ENCODE measurements at places on chromosomes 7 and 10. TPM values are rescaled to one million over a fixed set of nuclear protein-coding genes. Genes with fewer than 3 reads are reported as not detected.

GRCh38 chr10:4383651-4384098 is 442.3 kb upstream of the AKR1E2 start:
- H3K27me3 ChIP-seq = peaks cover 17% of the 10 kb centered on the region
- H3K36me3 ChIP-seq = no peaks in the 10 kb centered on the region
- no peaks in the 10 kb centered on the region for H3K4me1 ChIP-seq
- DNase-seq = no peak
- no peak overlapping the region for H3K4me3 ChIP-seq

- no peak overlapping the region for H3K4me3 ChIP-seq
- H3K27me3 ChIP-seq = no peaks in the 10 kb centered on the region
- H3K36me3 ChIP-seq = peaks cover 13% of the 10 kb centered on the region
- no peak overlapping the region for H3K27ac ChIP-seq
- peaks cover 12% of the 10 kb centered on the region for H3K4me1 ChIP-seq
Measured at GRCh38 chr10:24872049-24872789, 80.2 kb downstream of the PRTFDC1 start.

DNA sequence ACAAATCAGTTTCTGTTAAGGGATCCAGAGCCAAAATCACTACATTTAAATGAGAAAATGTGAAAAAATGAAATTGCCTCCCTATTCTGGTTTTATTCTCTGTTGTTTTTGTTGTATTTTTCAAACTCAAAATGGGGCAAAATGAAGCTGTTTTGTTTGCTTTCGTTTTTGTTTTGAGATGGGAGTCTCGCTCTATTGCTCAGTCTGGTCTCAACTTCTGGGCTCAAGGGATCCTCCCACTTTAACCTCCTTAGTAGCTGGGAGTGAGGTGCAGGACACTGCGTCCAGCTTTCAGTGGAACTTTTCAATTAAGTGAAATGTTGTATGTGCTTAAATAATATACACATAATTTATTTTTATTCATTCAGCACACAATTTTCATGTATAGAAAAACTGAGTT is 205.0 kb downstream of the SORCS1 start:
- H3K4me3 ChIP-seq = no peak overlapping the region
- no peaks in the 10 kb centered on the region for H3K36me3 ChIP-seq
- H3K27ac ChIP-seq = no peak overlapping the region
- no peaks in the 10 kb centered on the region for H3K4me1 ChIP-seq

DNA sequence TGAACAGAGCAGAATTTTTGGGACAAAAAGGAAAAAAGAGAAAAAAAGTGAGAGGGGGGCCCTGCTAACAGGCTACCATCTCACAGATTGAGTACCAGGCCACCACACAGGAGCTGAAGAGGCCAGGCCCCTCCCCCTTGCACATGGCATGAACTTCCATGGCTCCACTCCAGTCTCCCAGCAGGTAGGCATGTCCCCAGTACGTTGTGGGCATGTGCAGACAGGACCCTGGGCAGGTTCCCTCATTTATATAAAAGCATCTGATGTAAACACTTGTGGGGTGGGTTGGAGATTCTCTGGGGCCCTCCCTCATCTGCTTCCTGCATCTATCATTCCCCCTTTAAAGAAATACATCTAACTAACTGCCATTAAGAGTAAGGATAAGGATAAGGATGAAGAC is 45.0 kb upstream of the AKR1C1 start:
- no peaks in the 10 kb centered on the region for H3K27me3 ChIP-seq
- no peak for DNase-seq
- no peaks in the 10 kb centered on the region for H3K36me3 ChIP-seq
- no peak overlapping the region for H3K4me3 ChIP-seq

- H3K27ac ChIP-seq = no peak overlapping the region
- no peak for DNase-seq
- peaks cover 4% of the 10 kb centered on the region for H3K4me1 ChIP-seq
- no peak overlapping the region for H3K4me3 ChIP-seq
- H3K27me3 ChIP-seq = no peaks in the 10 kb centered on the region
- H3K36me3 ChIP-seq = peaks cover 5% of the 10 kb centered on the region
Measured at GRCh38 chr7:133051066-133051465, 30.8 kb downstream of the CHCHD3 start.

GRCh38 chr10:72340510-72341261 is 14.0 kb downstream of the DNAJB12 start:
- peak overlapping the region; percentile 60 for H3K27ac ChIP-seq
- H3K36me3 ChIP-seq = peaks cover 48% of the 10 kb centered on the region
- H3K27me3 ChIP-seq = no peaks in the 10 kb centered on the region
- peak; percentile 84 for DNase-seq
- H3K4me3 ChIP-seq = no peak overlapping the region

DNA sequence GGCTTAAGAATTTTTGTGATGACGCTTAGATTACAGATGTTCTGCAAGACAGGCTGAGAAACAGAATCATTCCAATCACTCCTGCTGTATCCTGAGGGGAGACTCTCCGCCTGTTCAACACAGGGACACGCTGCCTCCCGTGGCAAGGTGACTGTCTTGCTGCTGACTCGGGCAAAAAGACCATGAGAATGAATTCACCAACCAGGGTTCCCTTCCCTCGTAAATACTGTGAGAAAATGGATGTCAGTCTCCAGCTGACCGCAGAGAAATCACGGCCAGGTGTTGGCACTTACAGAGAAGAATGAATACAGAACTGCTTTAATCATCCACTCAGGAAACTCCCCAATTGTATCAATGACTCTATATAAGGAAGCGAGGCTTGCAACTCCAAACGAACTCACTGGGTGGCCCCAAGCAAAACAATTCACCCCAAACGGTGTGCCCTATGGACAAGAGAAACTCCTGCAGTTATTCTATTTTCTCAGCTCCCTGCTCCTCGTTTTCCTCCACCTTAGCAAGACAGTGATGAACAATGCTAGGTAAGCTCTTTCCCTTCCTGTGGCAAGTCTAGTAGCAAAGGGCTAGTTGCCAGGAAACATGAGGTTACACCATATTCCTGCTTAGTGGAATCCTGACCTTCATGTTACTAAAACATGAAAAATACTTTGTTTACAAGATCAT is 22.8 kb downstream of the GNA12 start:
- no peaks in the 10 kb centered on the region for H3K27me3 ChIP-seq
- peaks cover 16% of the 10 kb centered on the region for H3K4me1 ChIP-seq
- no peaks in the 10 kb centered on the region for H3K36me3 ChIP-seq
- no peak overlapping the region for H3K4me3 ChIP-seq

GRCh38 chr10:6695519-6695918 is 115.4 kb upstream of the PRKCQ start:
- H3K36me3 ChIP-seq = no peaks in the 10 kb centered on the region
- DNase-seq = no peak
- no peak overlapping the region for H3K27ac ChIP-seq
- H3K4me1 ChIP-seq = no peaks in the 10 kb centered on the region
- peaks cover 26% of the 10 kb centered on the region for H3K27me3 ChIP-seq

DNA sequence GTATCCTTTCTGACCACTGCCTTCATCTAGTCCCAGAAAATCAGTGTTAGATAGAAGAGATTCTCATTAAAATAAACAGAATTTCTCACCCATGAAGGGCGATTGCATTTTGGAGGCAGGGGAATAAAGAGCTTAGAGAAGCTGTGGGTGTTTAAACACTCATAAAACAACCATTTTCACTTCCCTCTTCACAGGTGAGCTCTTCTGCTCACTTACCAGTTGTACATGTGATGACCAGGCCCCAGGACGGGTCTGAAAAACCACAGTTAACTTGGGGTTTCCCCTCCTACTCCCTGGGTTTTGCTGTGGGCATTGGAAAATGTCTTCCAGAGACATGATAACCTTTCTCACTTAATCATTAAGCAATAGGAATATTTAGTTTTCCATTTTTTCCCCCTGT is 411.6 kb upstream of the DPP6 start:
- no peaks in the 10 kb centered on the region for H3K36me3 ChIP-seq
- H3K4me1 ChIP-seq = no peaks in the 10 kb centered on the region
- no peak for DNase-seq
- no peak overlapping the region for H3K27ac ChIP-seq
- no peak overlapping the region for H3K4me3 ChIP-seq

DNA sequence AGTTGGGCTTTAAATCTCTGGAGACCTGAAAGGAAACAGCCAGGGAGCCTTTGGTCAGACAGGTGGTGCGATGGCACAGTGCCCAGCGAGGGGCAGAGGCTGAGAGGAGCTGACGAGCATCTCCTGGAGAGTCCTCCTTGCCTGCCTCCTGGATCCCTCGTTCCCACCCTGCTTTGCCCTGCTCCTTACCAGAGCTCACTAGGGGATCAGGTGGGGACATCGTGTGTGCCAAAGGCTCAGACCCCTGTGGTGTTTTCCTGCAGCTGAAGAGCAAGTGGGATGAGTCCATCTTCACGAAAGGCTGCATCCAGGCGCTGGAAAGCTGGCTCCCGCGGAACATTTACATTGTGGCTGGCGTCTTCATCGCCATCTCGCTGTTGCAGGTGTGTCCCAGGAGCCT is 21.8 kb upstream of the SH2D4B start:
- H3K27ac ChIP-seq = peak overlapping the region; percentile 70
- no peaks in the 10 kb centered on the region for H3K27me3 ChIP-seq
- H3K4me1 ChIP-seq = peaks cover 67% of the 10 kb centered on the region
- H3K4me3 ChIP-seq = no peak overlapping the region
- no peak for DNase-seq

- peak; percentile 50 for DNase-seq
- H3K4me1 ChIP-seq = peaks cover 30% of the 10 kb centered on the region
- H3K4me3 ChIP-seq = peak overlapping the region; percentile 98
- peak overlapping the region; percentile 87 for H3K27ac ChIP-seq
- H3K36me3 ChIP-seq = peaks cover 29% of the 10 kb centered on the region
- H3K27me3 ChIP-seq = no peaks in the 10 kb centered on the region
Measured at GRCh38 chr7:2520131-2520760, 672 bp downstream of the LFNG start.

- DNase-seq = no peak
- no peak overlapping the region for H3K27ac ChIP-seq
- H3K27me3 ChIP-seq = no peaks in the 10 kb centered on the region
- no peaks in the 10 kb centered on the region for H3K36me3 ChIP-seq
- no peak overlapping the region for H3K4me3 ChIP-seq
Measured at GRCh38 chr7:20735346-20736065, 51.2 kb downstream of the SP8 start.

DNA sequence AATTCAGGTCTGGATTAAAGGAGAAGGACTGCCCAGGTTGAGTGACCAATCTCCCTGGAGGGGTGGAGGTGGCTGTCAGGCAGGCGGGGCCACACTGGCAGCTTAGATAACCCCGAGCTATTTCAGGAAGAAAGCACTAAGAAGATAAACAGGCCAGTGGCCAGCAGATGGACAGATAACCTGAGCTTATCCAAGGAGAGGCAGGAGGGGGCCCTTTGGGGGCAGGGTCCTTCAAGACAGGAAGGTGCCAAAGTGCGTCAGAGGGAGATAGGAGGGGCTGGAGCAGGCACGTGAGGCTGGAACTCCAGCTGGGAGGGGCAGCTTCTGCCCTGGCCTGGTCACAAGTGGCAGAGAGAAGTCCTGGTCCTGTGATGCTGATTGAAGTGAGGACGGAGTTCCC is 29.8 kb upstream of the PODXL start:
- no peaks in the 10 kb centered on the region for H3K27me3 ChIP-seq
- H3K4me1 ChIP-seq = no peaks in the 10 kb centered on the region
- no peaks in the 10 kb centered on the region for H3K36me3 ChIP-seq
- H3K4me3 ChIP-seq = no peak overlapping the region
- no peak for DNase-seq
- H3K27ac ChIP-seq = no peak overlapping the region

DNA sequence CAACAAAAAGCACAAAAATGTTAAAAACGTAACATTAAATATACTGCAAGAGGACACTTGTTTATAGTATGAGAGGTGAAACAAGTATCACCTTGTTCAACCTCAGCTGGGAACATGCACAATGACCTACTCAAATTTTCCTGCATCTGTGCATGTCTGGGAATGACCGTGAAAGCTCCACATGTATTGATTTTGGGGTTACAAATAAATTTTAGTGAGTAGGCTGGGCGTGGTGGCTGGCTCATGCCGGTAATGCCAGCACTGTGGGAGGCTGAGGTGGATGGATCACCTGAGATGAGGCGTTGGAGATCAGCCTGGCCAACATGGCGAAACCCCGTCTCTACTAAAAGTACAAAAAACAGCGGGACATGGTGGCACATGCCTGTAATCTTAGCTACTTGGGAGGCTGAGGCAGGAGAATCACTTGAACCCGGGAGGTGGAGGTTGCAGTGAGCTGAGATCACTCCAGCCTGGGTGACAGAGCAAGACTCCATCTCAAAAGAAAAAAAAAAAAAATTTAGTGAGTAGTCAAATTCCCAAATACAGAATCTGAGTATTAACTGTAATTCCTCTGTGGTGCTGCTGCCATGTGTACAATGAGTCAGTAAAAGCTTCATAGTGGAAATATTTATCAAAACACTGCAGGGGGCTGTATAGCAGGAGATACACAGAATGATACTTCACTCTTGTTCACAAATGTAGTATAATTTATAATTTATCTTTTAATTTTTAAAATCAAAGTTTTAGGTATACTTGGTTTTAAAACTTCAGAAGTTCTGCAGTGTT is 41.1 kb downstream of the SUGCT start:
- no peak overlapping the region for H3K4me3 ChIP-seq
- no peak for DNase-seq
- H3K27me3 ChIP-seq = no peaks in the 10 kb centered on the region
- no peaks in the 10 kb centered on the region for H3K36me3 ChIP-seq

DNA sequence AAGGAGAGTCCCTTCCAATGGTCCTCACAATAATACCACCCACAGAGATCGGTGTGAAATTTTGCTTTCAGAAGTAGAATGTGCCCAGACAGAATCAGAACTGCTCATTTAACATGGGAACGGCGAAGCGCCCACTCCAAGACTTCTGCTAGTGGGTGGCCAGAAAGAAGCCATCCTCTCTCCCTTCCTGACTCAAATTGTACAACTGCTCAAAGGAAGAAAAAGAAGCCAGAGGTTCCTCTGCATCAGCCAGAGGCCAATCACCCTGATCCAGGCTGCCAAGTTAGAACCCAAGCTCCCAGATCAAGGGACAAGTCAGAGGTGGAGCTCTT is 23.3 kb downstream of the NUDCD3 start:
- H3K4me3 ChIP-seq = no peak overlapping the region
- no peaks in the 10 kb centered on the region for H3K27me3 ChIP-seq
- peak overlapping the region; percentile 11 for H3K27ac ChIP-seq
- peaks cover 61% of the 10 kb centered on the region for H3K36me3 ChIP-seq
- DNase-seq = no peak

- H3K27me3 ChIP-seq = peaks cover 4% of the 10 kb centered on the region
- H3K4me3 ChIP-seq = no peak overlapping the region
- no peaks in the 10 kb centered on the region for H3K4me1 ChIP-seq
- no peaks in the 10 kb centered on the region for H3K36me3 ChIP-seq
- DNase-seq = no peak
- H3K27ac ChIP-seq = no peak overlapping the region
Measured at GRCh38 chr7:130297628-130298543, 4.9 kb downstream of the CPA4 start.

Gene BLVRA
- total RNA-seq = 25.7 TPM

Gene EPO
- total RNA-seq = not detected

Gene C10orf67
- total RNA-seq = not detected

Gene ABHD11
- 20.7 TPM for total RNA-seq

Gene CALN1
- total RNA-seq = not detected

Gene WDFY4
- total RNA-seq = 0.37 TPM
